Hematopoietic multipotent progenitor cell treated with erythropoietin and hydrocortisone succinate and interleukin-3 and kit ligand, for 4 days (in vitro differentiated cells): ENCODE measurements at places on chromosomes 4 and X.

- no peak for DNase-seq
Observed at GRCh38 chrX:68833855-68834331, 5.1 kb downstream of the EFNB1 start.

DNA sequence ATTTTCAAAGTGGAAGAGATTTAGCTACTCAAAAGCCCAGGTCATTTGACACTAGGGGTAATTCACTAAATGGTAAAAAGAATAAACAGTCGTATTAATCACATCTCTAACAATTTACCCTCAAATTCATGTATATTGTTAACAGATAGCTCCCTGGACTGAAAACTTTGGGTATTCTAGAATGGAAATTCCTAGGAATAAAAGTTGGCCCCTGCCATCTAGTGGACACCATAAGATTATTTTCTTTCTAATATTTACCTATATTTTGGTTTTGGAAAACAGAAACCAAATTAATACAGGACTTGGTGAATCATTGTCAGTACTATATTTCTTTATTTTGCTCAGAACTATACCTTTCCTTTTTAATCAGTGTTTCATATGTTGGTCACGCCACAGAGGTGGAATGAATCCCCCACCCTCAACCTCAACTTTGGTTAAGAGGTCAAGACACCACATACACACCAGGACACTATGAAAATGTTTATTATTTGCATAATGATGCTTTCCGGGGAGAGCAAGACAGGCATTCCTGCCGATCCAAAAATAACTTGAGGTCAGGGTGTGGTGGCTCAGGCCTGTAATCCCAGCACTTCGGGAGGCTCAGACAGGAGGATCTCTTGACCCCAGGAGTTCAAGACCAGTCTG is 96.2 kb upstream of the APOOL start:
- peak; percentile 14 for DNase-seq

DNA sequence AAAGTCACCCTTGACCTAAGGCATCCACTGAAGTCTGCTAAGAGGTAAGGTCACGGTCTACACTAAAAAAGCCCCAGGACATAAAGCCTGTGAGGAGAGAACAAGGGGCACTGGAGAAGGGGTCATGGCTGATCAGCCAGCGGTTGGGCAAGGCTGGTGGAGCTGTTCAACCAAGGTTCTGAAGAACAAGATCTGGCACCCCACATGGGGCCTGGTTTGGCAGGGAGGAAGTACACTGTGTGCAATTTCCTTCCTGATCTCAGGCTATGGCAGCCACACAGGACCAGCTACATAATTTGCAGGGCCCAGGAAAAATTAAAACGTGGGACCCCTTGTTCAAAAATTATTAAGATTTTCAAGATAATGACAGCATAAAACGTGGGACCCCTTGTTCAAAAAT is 14.1 kb upstream of the BRS3 start:
- peak; percentile 33 for DNase-seq

GRCh38 chr4:151439320-151439719 is 30.3 kb downstream of the FHIP1A start:
- DNase-seq: no peak

GRCh38 chr4:138405934-138406567 is 163.9 kb upstream of the SLC7A11 start:
- DNase-seq: peak; percentile 91

DNA sequence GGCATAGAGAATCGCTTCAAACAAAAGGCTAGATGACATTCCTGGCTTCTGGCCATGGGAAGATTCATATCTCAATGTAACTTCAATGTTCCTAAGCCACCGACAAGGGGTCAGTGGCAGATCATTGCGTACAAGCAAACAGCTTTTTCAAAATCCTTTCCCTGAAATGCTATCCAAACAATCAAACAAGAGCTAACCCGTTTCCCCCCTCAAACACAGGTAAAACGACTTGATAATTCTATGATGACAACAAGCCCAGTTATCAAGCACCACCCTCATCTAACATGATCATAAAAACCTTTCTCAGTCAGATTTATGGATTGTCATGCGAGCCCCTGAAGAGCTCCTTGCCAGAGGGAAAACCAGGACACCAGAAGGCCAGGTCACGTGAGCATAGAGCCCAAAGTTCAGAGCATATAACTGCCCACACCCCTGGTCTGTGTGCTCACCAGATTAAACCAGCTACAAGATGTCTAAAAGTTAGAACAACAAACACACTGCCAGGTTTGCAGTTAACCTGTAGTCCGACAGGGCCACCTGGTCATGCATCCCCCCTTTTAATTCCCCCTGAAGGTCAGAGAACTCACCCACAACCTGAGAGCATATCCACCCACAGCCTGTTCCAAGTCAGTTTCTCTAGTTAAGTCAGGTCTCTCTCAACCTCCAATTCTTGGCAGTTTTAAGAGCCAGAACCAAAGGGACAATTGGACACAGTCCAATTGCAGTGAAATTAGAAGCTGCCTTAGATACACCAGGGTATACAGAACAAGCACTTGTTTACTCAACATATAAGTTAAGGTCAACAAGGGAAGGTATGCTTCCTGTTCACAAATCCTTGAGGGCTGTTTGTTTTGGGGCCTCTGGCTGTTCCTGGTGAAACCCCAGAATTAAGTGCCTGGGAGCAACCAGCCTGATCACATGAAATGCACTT is 248.1 kb upstream of the PPARGC1A start:
- DNase-seq: no peak

- no peak for DNase-seq
Observed at GRCh38 chr4:183431614-183432013, 12.8 kb upstream of the CDKN2AIP start.

GRCh38 chr4:110033355-110034025 is 120.8 kb downstream of the EGF start:
- DNase-seq: peak; percentile 23

GRCh38 chr4:14333616-14334015 is 668.7 kb upstream of the CPEB2 start:
- DNase-seq: no peak

- DNase-seq: no peak
Observed at GRCh38 chr4:110002326-110002725, 89.6 kb downstream of the EGF start.

DNA sequence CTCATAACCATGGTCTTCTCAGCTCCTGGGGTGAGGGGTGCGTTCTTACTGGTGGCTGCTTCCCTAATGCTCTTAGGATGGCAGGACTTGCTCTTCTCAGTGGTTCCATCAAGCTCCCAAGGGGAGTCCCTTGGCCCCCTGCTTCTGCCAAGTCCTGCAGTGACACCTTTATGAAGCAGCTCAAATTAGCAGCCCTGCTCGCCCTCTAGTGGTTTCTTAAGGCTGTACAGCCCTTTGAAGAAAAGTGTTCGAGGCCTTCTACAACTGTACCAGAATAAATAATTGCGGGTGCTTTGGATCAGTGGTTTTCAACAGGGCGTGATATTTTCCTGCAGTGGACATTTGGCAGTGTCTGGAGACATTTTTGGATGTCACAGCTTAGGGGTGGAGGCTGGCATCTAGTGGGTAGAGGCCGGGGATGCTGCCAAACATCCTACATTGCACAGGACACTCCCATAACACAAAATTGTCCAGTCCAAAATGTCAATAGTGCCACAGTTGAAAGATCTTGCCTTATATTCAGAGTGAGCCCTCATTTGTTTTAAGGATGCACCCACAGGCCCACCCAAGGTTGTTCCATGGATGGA is 204.7 kb upstream of the S100G start:
- peak; percentile 51 for DNase-seq

GRCh38 chrX:123189338-123189737 is 5.3 kb downstream of the GRIA3 start:
- DNase-seq: no peak

- DNase-seq: no peak
Observed at GRCh38 chr4:52715914-52716313, 35.3 kb downstream of the ERVMER34-1 start.

- DNase-seq: peak; percentile 41
Observed at GRCh38 chr4:153221783-153222706, 17.8 kb downstream of the TRIM2 start.

DNA sequence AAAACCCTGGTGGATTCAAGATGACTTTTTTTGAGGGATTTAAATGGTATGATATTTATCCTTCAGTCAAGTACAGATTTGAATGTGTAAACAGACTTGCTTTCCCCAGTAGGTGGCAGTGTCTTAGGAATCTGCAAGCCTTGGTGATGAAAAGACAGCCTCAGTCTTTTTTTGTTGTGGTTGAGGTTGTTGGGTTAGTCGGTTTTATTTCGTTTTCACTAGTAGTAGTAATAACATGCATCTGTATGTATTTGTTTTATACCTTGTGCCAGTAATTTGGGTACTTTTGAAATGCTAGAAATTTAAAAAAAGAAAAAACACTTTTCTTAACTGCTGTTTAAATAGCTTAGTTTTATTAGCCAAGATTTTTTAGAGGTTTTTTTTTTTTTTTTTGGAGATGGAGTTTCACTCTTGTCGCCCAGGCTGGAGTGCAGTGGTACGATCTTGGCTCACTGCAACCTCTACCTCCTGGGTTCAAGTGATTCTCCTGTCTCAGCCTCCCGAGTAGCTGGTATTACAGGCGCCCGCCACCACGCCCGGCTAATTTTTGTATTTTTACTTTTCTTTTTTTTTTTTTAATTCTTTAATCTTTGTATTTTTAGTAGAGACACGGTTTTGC is 39.2 kb downstream of the COPS4 start:
- peak; percentile 92 for DNase-seq

- no peak for DNase-seq
Observed at GRCh38 chrX:47248576-47248975, 15.8 kb downstream of the USP11 start.

DNA sequence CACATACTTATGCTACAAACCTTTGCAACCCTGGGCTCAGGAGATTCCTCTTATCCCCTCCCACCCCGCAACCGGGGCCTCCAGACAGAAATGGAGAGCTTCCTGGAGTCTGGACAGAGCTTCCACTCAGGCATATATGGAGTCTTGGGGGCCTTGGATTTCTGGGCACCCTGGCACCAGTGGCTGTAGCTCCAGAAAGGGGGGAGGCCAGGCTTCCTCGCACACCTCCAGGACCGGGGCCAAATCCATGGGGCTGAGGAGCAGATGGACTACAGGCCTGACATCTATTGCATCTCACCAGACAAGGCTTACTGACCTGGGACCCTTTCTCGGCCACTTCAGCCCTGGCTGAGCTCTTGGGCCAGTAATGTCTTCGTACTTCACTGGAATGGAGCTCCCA is 143.3 kb downstream of the DKK2 start:
- DNase-seq: no peak

- no peak for DNase-seq
Observed at GRCh38 chr4:101304916-101305315, 42.4 kb downstream of the PPP3CA start.

DNA sequence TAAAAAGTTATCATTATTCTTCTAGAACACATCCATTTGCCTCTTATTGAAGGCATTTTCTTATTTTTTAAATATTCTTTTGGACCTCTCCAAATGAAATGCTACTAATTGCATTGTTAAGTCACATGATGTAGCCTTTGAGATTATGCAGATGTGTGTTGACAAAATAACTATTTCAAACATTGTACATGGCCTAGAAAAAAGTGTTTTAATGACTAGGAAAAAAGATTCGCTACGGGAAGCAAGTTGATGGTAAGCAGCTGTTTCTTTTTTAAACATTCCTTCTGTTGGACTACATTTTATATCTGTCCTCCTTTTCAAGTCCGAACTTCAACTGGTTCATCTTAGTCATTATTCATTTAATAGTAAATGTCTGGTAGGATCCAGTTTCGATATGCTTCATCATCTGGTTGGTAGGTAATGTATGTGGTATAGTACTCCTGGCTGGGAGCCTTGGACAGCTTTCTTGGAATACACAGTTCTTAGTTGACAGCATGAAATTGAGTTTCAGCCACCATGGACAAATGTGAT is 34.3 kb upstream of the GUCY1A1 start:
- DNase-seq: no peak

DNA sequence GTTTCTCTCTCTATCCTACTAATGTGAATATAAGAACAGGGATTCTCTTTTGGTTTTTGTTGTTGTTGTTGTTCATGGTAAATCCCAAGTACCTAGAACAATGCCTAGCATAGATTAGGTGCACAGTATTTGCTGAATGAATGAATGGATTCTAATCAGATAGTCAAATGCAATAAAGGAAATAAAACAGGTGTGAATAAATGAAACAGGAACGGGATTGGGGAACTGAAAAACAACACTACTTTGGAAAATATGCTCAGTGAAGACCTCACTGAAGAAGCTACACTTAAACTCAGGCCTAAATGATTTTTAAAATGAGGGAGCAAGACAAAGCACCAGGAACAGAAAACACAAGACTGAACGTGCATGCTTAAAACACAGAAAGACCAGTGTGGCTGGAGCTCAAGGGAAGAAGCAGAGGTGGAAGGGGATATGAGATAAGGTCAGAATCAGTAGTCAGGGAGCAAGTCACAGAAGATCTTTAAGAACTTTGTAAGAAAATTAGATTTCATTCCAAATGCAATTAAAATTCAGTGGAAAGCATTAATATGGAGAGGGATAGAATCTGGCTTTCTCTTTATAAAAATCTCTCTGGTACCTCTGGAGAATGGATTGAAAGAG is 144.7 kb downstream of the ZAR1 start:
- no peak for DNase-seq

GRCh38 chrX:64202808-64203325 is 2.6 kb downstream of the AMER1 start:
- no peak for DNase-seq

DNA sequence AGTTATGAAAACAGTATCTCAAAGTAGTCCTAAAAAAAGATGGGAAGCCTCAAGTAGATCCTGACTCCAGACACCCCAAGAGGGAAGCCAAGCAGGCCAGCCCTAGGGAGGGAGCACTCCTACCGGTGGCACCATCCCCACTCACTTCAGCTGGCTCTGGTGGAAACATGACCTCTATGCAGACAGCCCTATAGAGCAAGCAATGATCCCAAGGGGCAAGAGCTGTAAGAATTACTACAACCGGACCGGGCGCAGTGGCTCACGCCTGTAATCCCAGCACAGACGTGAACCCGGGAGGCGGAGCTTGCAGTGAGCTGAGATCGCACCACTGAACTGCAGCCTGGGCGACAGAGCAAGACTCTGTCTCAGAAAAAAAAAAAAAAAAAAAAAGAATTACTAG is 5.7 kb downstream of the LETM1 start:
- DNase-seq: no peak

DNA sequence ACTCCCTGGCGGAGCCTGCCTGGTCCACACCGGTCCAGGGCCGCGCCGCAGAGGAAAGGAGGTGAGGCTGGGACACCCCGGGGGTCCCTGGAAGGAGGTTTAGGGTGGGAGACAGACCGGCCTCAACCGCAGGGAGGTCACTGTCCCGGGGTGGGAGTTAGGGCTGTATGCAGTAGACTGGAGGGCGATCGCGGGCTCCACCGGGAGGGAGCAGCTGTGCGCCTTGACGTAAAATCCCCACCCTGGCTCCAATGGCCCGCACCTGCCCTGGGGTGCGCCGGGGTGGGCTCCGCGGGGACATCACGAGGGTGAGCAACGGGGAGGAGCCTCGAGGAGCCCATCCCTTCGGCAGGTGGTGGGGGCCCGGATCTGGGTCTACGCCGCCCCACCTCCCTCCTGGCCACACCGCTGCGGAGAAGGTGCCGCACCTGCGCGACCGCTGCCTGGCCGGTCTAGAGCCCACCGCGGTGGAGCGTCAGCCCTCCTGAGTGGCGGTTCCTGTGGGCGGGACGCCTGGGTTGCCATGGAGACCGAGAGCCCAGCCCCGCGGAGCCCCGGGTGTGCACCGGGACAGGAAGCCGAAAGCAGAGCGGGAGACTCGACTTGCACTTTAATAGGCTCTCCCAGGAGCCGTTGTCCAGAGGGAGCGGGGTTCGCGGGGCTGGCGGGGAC is 105.1 kb downstream of the ADRA2C start:
- DNase-seq: peak; percentile 22
